Smooth muscle cell of the umbilical artery (primary cell): ENCODE measurements at places on chromosomes 7 and 10. TPM values are rescaled to one million over a fixed set of nuclear protein-coding genes. Genes with fewer than 3 reads are reported as not detected.

Gene ASAH2
- 0.59 and 2.3 TPM in 2 replicates for total RNA-seq

Gene HECW1
- total RNA-seq = not detected in 2 replicates

Gene TFEC
- under 0.01 and 0.46 TPM in 2 replicates for total RNA-seq

Gene CPA2
- not detected in 2 replicates for total RNA-seq

Gene LBX1
- total RNA-seq = not detected in 2 replicates

Gene BCCIP
- total RNA-seq = 39.8 and 61.4 TPM in 2 replicates

Gene NRF1
- total RNA-seq = 9.8 and 14.3 TPM in 2 replicates

Gene MOGAT3
- not detected in 2 replicates for total RNA-seq

Gene ITIH2
- total RNA-seq = under 0.01 TPM in 1 of 2 replicates, not detected in the other

Gene ANKRD7
- total RNA-seq = 0.59 and 0.97 TPM in 2 replicates

Gene PHYHIPL
- not detected in 2 replicates for total RNA-seq

Gene ERVW-1
- not detected in 2 replicates for total RNA-seq

Gene GRID2IP
- not detected in 2 replicates for total RNA-seq

Gene HABP2
- not detected in 2 replicates for total RNA-seq

Gene CALHM1
- total RNA-seq = not detected in 2 replicates

Gene ZNF804B
- total RNA-seq = not detected in 2 replicates

Gene HHEX
- 0.89 and 2.0 TPM in 2 replicates for total RNA-seq

Gene RAB19
- not detected in 2 replicates for total RNA-seq

Gene MBL2
- total RNA-seq = not detected in 2 replicates

Gene AGBL3
- 0.89 and 0.97 TPM in 2 replicates for total RNA-seq

Gene KRIT1
- 48.4 and 52.3 TPM in 2 replicates for total RNA-seq

Gene TPK1
- total RNA-seq = 0.59 and 1.8 TPM in 2 replicates

Gene CRTAC1
- total RNA-seq = under 0.01 TPM in 1 of 2 replicates, not detected in the other

Gene UCN3
- not detected in 2 replicates for total RNA-seq

Gene TAS2R41
- 0.14 TPM in 1 of 2 replicates, not detected in the other for total RNA-seq

Gene GPR26
- total RNA-seq = not detected in 2 replicates

Gene PIP
- not detected in 2 replicates for total RNA-seq

Gene GRM3
- not detected in 2 replicates for total RNA-seq

Gene UNC5B
- 43.4 and 46.3 TPM in 2 replicates for total RNA-seq

Gene SCART1
- total RNA-seq = 1.5 and 2.7 TPM in 2 replicates

Gene PILRA
- 0.89 TPM in 1 of 2 replicates, not detected in the other for total RNA-seq

Gene NAMPT
- 186 and 374 TPM in 2 replicates for total RNA-seq

Gene SEC24C
- 47.2 and 88.3 TPM in 2 replicates for total RNA-seq

Gene KAZALD1
- 3.6 and 5.9 TPM in 2 replicates for total RNA-seq

Gene GHITM
- total RNA-seq = 167 and 217 TPM in 2 replicates

Gene TUBB8
- total RNA-seq = not detected in 2 replicates

Gene CXCL12
- 5.6 and 8.5 TPM in 2 replicates for total RNA-seq
